ENCODE measurements at places on chromosomes 6 and 20. TPM values are rescaled to one million over a fixed set of nuclear protein-coding genes. Genes with fewer than 3 reads are reported as not detected.

DNA sequence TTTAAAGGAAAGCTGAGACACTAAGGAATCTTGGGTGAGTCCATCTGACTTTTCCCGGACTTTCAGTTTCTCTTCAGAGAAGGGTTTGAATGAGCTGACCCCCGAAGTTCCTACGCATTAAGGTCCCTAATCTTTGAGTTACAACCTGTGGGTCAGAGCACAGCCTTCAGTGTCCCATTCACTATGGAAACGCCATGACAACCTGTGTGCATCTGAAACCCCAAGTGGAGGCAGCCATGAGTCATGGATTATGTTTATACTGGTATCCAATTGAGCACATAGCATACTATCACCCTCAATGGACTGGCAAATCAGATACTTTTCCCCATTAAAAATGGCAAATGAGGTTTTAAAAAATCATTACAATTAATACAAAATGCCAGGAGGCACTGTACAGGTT lies 11.4 kb downstream of the MYLK4 start:
- no peak for DNase-seq

The MCHR2 gene
- total RNA-seq = not detected

The PAK5 gene
- 3.2 TPM for total RNA-seq

GRCh38 chr6:139343052-139343750 lies 31.2 kb downstream of the CITED2 start:
- DNase-seq = no peak
